ENCODE measurements at places on chromosomes 7 and 10.

DNA sequence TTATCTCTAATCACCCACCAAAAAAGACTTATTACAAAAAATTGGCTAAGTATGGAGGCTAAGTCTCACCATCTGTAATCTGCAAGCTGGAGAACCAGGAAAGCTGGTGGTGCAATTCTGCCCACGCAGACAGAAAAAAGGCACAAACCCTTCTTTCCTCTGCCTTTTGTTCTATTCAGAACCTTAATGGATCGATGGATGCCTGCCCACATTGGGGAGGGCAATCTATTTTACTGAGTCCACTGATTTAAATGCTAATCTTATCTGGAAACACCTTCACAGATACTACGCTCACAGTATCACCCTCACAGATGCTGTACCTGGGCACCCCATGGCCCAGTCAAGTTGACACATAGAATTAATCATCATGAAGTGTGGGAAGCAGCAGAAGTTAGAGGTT, 10.2 kb downstream of the IGFBP3 start:
- DNase-seq: no peak

DNA sequence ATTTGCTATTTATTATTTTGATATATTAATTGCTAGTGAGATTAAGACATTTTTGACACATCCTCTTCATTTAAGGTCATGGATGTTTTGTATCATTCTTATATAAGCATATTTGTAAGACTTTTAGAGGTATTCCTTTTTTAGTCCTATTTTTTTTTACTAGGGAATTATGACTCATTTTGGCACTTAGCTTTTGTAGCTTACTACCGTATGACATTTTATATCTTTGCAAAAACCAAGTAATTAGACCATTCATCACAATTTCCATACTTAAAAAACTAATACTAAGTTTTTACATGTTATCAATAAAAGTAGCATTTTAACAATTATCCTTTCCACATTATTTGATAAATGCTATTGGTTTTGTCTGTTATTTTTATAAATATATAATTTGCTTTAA, 41.6 kb downstream of the BMPR1A start:
- DNase-seq: no peak

DNA sequence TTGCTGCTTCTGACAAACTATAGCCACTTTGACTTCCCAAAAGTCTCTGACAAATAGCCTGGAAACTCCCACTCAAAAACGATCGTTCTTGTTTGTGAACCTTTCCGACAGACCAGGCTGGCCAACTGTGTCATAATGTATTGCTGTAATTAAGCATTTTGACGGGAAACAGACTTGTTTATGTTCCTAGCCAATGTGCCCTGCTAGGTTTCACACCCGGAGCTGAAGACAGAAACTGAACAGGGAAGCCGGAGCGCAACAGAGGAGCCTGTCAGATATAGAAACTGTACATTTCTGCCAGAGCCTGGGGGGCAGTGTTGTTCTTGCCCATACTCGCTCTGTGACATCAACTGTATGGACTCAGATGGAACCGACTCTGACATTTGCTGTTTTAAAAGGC, 55.3 kb upstream of the C7orf33 start:
- peak; percentile 61 for DNase-seq

GRCh38 chr10:128035557-128035973, 90.7 kb downstream of the MKI67 start:
- DNase-seq: peak; percentile 80

DNA sequence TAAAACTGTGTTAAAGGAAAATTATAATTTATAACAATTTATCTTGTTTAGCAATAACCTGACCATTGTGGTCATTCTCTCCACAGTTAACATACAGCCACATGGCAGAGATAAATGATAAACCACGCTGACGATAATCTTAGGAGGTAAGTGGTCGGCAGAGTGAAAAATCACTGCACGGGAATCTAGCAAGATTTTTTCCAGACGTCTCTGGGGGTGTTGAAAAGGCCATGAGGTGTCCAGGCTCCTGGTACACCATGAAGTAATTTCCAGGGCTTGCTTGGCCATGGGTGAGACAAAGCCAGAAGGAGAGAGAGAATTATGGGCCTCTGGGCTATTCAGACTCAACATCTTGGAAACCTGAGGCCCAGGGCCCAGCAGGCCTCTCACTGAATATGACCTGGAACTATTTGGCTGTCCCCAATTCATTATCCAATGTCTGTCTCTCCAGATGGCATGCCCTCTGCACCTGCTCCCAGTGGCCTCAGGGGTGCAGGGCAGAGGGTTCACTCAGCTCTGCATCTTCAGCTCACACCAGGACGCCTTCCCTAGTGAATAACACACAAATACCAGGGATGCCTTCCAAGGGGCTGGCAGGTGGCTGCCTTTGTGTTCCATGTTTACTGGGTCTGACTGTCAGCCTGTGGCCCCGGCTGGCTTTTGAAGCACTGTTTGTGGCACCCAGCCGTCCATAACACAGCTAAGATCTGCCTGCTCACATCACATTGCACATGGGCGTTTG, 590.4 kb upstream of the PFKP start:
- no peak for DNase-seq

DNA sequence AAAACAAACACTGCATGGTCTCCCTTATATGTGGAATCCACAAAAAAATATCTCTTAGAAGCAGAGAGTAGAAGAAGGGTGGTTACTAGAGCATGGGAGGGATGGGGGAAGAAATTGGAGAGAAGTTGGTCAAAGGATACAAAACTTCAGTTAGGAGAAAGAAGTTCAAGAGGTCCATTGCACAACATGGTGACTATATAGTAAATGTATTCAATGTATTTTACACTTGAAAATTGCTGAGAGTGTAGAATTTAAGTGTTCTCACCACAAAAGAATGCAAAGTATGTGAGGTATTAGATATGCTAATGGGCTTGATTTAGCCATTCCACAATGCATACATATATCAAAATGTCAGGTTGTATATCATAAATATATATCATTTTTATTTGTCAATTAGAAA, 232.0 kb upstream of the CELF2 start:
- DNase-seq: no peak

DNA sequence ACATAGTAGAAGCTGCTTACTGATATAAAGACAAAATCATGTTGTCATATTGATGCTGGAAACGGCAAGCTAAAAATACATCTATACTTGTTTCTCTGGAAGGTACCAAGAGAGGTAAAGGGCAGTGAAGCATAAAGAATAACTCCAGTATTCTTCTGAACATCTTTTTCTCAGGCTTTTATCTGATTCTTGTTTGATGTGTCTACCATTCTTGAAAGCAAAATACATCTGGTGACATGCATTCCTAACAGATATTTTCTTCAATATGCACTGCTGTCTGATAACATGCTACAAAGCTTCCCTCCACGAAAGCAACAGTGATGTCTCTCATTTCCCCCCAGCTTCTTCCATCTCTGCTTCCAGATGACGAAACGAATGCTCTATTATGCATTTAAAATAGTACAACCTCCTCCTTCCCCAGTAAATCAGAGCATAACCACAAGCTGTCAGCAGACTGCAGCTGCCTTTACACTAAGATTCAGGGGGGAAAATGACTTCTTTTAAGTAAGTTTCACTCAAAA, 100.8 kb downstream of the ARHGAP21 start:
- DNase-seq: peak; percentile 20

GRCh38 chr10:12556039-12556438, 206.7 kb downstream of the CAMK1D start:
- DNase-seq: no peak

- DNase-seq: no peak
Observed at GRCh38 chr7:38383281-38383680, 109.8 kb upstream of the TARP start.

- DNase-seq: no peak
Observed at GRCh38 chr7:125877246-125877645, 947.6 kb upstream of the POT1 start.

DNA sequence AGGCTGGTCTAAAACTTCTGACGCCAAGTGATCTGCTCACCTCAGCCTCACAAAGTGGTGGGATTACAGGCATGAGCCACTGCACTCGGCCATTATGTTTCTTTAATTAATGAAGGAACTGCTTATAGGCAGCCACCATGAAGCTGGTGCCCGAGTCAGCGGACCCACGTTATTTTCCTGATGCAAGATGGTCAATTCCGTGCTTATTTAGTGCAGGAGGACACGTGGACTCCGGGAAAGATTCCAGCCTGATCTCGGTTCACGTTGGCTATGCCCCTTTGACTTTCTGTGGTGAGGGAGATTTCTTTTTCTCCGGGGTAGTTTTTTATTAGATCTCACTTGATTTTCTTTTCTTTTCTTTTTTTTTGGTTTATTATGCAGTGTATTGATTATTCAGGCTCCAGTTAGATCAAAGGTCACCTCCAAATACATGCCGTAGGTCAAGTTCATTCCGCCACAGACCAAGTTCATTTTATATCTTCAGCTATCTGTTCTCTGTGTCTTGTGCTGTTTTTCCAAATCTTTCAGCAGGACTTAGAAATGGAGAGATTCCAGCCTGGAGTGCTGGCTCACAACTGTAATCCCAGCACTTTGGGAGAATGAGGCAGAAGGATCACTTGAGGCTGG, 8.3 kb downstream of the CAMK1D start:
- no peak for DNase-seq

- DNase-seq: no peak
Observed at GRCh38 chr10:123395906-123396305, 241.7 kb downstream of the BUB3 start.

GRCh38 chr7:69062020-69062765, 536.1 kb upstream of the AUTS2 start:
- no peak for DNase-seq

GRCh38 chr10:86553213-86553612, 31.6 kb upstream of the WAPL start:
- DNase-seq: no peak

Data from activated CD8-positive, alpha-beta T cell treated with anti-CD3 and anti-CD28 coated beads for 36 hours (primary cell).